Pancreas (tissue), 10 donors: ENCODE measurements at places on chromosomes 16 and 17.
A peak's percentile ranks its signal among the peaks of the same experiment; 100 is the strongest.

- H3K36me3 ChIP-seq = no peaks in the 10 kb centered on the region
- no peak overlapping the region for H3K27ac ChIP-seq
- H3K4me1 ChIP-seq = no peaks in the 10 kb centered on the region
- no peak for DNase-seq
- H3K4me3 ChIP-seq = no peak overlapping the region
- H3K27me3 ChIP-seq = no peaks in the 10 kb centered on the region
These were observed 17.2 kb downstream of the PSMD11 start for GRCh38 chr17:32461498-32461852.

- peak overlapping the region; percentile 75 for H3K27ac ChIP-seq
- DNase-seq = no peak
- H3K36me3 ChIP-seq = peaks cover 9% of the 10 kb centered on the region
- no peak overlapping the region for H3K4me3 ChIP-seq
- H3K27me3 ChIP-seq = no peaks in the 10 kb centered on the region
These were observed 45.8 kb downstream of the TEX2 start for GRCh38 chr17:64217249-64217691.

- no peaks in the 10 kb centered on the region for H3K27me3 ChIP-seq
- no peaks in the 10 kb centered on the region for H3K36me3 ChIP-seq
- peaks cover 3% of the 10 kb centered on the region for H3K4me1 ChIP-seq
- no peak for DNase-seq
- peak overlapping the region; percentile 49 for H3K4me3 ChIP-seq
- no peak overlapping the region for H3K27ac ChIP-seq
These were observed 533 bp downstream of the SLC6A4 start for GRCh38 chr17:30234964-30235363.

GRCh38 chr16:12229759-12230594 is 253.4 kb downstream of the SNX29 start:
- no peaks in the 10 kb centered on the region for H3K27me3 ChIP-seq
- no peak overlapping the region for H3K4me3 ChIP-seq
- no peak overlapping the region for H3K27ac ChIP-seq
- no peaks in the 10 kb centered on the region for H3K36me3 ChIP-seq

- no peak overlapping the region for H3K4me3 ChIP-seq
- DNase-seq = no peak
- H3K27ac ChIP-seq = no peak overlapping the region
- H3K27me3 ChIP-seq = no peaks in the 10 kb centered on the region
- no peaks in the 10 kb centered on the region for H3K4me1 ChIP-seq
- H3K36me3 ChIP-seq = no peaks in the 10 kb centered on the region
These were observed 7.1 kb upstream of the SRCAP start for GRCh38 chr16:30691907-30692306.

GRCh38 chr16:23081675-23082119 is 67.6 kb downstream of the USP31 start:
- no peaks in the 10 kb centered on the region for H3K4me1 ChIP-seq
- H3K27me3 ChIP-seq = no peaks in the 10 kb centered on the region
- peaks cover 6% of the 10 kb centered on the region for H3K36me3 ChIP-seq
- no peak overlapping the region for H3K27ac ChIP-seq
- no peak overlapping the region for H3K4me3 ChIP-seq

DNA sequence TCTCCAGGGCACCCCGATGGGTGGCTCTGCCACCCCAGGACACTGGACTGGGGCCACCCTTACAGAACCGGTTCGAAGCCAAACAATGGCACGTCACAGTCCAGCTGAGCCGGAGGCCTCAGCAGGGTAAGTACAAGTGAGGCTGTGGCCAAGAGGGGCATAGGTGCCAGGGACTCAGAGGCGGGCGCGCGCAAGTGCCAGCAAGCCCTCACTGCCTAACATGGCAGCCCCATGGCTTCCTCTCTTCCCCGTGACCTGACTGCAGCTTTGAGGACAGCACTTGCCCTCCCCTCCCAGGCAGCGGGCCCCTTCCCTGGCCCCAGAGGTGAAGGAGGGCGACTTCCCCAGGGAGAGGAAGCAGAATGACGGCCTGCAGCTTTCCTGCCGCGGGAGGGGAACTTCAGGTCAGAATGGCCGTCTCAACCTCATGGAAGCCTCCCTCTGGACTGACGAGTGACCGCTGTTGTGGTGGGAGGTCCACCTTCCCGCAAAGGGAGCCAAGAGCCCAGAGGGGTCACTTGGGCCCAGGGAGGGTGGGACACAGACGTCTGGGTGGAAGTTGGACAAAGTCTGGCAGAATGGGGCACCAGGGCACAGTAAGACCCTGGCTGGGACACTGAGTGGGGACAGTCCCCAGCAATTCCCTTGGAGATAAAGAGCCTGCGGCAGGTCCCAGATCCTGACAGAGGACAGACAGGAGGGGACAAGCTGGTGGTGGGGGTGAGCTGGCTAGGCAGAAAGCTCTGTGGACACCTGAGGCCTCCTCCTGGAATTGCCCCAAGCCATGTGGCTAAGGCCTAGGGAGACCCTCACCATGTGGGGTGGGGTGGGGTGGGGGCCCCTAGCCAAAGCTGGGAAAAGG is 52.1 kb upstream of the TOB1 start:
- DNase-seq = no peak
- H3K27ac ChIP-seq = peak overlapping the region; percentile 90
- peaks cover 52% of the 10 kb centered on the region for H3K4me1 ChIP-seq
- H3K36me3 ChIP-seq = no peaks in the 10 kb centered on the region

DNA sequence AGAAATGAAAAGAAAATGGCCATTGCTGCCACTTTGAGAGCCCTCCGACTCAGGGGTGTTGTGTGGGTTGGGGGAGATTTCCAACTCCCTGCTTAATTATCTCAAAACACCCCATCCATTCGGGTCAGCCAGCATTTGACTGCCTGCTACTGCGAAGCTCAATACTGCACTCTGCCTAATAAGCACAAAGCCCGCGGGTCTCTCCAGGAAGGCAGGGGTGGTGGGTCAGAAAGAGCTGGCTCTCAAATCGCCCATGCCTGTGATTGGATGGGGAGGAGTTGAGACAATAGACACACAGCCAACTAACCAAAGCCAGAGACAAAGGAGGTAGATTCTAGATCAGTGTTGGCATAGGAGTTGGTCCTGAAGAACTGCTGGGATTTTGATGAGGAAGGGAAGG is 2.3 kb upstream of the XAF1 start:
- DNase-seq = no peak
- no peaks in the 10 kb centered on the region for H3K36me3 ChIP-seq
- no peak overlapping the region for H3K4me3 ChIP-seq
- H3K4me1 ChIP-seq = no peaks in the 10 kb centered on the region

DNA sequence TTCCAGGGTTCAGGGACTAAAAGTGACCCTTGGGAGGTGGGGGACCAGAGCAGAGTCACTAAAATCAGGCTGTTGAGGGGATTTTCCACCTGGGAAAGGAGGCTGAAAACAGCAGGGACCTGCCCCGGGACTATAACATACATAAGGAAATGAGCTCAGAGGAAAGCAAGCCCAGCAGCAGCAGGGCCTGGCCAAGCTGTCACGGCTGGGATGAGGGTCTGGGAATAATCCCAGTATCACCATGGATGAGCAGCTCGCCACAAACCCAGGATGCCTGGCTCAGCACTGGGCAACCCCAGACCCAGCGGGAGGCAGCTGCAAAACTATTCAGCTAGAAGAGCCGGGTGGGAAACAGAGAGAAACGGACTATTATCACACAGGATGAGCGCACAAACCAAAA is 72.4 kb downstream of the RPH3AL start:
- H3K4me1 ChIP-seq = no peaks in the 10 kb centered on the region
- peak; percentile 4 for DNase-seq
- no peak overlapping the region for H3K4me3 ChIP-seq
- no peak overlapping the region for H3K27ac ChIP-seq
- no peaks in the 10 kb centered on the region for H3K27me3 ChIP-seq
- H3K36me3 ChIP-seq = peaks cover 34% of the 10 kb centered on the region

DNA sequence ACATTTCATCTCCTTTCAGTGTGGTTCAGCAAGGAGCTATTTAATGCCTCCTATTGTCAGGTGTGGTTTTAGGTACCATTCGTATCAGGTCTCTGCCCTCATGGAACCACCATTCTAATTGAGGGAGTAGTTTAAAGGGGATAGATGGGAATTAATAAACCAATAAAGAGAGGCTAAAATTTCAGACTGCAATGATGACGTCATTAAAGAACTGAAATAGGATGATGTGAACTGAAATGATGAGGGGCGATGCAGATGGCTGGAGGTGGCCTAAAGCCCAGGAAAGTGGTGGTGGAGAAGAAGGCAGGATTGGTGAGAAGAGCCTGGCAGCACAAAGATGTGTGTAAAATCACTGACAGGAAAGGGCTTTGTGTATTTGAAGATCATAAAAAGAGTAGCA is 148.9 kb upstream of the RBFOX1 start:
- no peaks in the 10 kb centered on the region for H3K27me3 ChIP-seq
- no peak overlapping the region for H3K27ac ChIP-seq
- no peaks in the 10 kb centered on the region for H3K4me1 ChIP-seq
- no peak for DNase-seq

DNA sequence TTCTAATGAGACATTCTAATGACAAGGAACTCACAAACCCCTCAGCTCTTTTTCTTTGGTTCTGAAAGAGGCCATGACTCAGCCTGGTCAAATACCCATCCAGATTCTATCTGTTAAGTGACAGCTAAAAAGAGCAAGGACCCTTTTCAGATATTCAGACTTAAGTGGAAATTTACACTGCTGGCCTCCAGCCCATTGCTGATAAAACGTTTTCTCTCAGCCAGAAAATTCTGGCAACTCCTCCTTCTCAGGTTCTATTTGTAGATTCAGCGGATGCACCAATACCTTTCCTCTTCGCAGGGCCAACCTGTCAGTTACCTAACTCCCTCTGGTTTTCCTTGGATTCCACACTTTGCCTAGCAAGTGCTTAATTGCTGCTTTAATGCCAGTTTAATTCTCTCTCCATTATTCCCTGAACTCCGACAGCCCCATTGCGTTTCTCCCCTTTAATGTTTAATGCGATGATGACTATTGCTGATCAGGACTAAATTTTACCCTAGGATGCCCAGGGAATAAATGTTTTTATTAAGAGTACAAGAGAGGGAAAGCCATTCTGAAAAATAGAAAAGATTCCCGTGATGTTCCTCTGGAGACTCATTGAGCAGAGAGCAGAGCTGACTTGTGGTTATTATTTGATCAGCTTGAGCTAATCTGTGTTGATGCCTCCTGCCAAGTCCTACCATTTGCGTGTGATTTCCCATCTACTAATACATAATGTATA is 35.9 kb upstream of the TOM1L1 start:
- H3K4me1 ChIP-seq = no peaks in the 10 kb centered on the region
- H3K4me3 ChIP-seq = no peak overlapping the region
- H3K27me3 ChIP-seq = no peaks in the 10 kb centered on the region
- no peaks in the 10 kb centered on the region for H3K36me3 ChIP-seq
- no peak overlapping the region for H3K27ac ChIP-seq

GRCh38 chr17:45414990-45415881 is 17.4 kb downstream of the ARHGAP27 start:
- no peak overlapping the region for H3K4me3 ChIP-seq
- no peak overlapping the region for H3K27ac ChIP-seq
- H3K4me1 ChIP-seq = no peaks in the 10 kb centered on the region
- no peaks in the 10 kb centered on the region for H3K27me3 ChIP-seq

DNA sequence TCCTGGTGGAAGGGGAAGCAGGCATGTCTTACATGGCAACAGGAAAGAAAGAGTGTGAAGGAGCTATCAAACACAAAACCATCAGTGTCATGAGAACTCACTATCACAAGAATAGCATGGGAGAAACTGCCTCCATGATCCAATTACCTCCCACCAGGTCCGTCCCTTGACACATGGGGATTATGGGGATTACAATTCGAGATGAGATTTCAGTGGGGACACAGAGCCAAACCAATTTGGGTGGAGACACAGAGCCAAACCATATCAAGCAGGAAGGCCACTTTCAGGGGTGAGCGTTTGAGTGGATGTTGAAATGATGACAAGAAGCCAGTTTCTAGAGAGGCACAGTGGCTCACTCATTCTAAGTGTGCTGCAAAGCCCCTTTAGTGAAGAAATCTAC is 143.8 kb downstream of the CPPED1 start:
- no peaks in the 10 kb centered on the region for H3K4me1 ChIP-seq
- H3K36me3 ChIP-seq = no peaks in the 10 kb centered on the region
- DNase-seq = no peak
- no peak overlapping the region for H3K4me3 ChIP-seq

DNA sequence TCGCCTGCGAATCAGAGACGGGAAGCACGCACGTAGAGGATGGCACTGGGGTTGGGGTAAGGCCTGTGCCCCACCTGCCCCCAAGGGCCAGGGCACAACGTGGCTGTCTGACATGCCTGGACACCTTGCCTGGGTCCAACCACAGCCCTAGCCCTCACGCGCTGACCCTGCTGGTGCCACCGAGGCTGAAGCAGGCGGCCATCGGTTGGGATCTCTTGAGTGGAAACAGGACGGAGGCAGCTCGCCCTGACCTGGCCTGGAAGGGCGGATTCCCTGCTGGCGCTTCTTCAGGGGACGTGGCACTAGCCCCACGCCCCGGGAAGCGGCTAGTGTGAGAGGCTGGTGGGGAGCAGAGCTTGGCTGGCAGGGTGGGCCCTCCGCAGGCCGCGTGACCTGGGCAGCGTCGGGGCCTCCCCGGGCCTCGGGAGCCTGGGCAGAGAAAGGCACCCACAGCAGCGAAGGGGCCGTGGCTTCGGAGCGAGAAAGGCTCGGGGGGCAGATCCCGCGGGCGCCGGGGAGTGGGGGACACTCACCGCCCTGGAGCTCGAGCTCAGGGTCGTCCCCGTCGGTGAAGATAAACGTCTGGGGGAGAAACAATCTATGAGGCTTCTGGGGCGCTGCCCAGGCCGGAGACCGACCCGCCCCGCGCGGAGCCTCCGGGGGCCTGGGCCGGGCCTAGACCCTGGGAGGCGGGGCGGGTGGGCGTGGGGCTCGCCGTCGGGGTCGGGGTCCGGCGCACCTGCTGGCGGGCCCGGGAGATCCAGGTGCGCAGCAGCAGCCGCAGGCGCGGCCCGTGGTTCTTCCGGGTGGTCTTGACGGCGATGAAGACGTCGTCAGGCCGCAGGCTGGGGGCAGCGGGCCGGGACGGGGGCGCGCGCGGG is 610 bp downstream of the RFNG start:
- H3K27me3 ChIP-seq = no peaks in the 10 kb centered on the region
- peak; percentile 48 for DNase-seq
- no peak overlapping the region for H3K27ac ChIP-seq
- no peaks in the 10 kb centered on the region for H3K36me3 ChIP-seq
- peak overlapping the region; percentile 68 for H3K4me3 ChIP-seq
- no peaks in the 10 kb centered on the region for H3K4me1 ChIP-seq

DNA sequence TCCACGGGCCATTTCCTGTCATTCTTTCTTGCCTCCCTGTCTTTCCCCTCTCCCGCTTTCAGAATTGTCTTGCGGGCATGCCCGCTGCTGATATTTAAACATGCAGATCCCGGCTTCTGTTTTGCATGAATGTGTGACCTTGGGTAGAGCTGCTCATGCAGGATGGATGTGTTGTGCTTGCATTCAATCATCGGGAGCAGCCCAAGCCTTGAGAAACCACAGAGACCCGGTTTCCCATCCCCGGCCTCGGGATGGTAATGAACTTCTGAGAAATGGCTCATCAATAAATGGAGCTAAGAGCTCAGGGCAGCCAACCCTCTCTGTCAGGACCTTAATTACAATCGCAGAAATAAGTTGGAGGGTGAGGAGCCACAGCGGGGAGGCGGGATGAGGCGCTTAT is 303.7 kb upstream of the TNRC6C start:
- no peaks in the 10 kb centered on the region for H3K27me3 ChIP-seq
- H3K27ac ChIP-seq = no peak overlapping the region
- no peak overlapping the region for H3K4me3 ChIP-seq
- no peaks in the 10 kb centered on the region for H3K36me3 ChIP-seq
- H3K4me1 ChIP-seq = no peaks in the 10 kb centered on the region
- no peak for DNase-seq
